ENCODE measurements at places on chromosomes 5 and 9.

DNA sequence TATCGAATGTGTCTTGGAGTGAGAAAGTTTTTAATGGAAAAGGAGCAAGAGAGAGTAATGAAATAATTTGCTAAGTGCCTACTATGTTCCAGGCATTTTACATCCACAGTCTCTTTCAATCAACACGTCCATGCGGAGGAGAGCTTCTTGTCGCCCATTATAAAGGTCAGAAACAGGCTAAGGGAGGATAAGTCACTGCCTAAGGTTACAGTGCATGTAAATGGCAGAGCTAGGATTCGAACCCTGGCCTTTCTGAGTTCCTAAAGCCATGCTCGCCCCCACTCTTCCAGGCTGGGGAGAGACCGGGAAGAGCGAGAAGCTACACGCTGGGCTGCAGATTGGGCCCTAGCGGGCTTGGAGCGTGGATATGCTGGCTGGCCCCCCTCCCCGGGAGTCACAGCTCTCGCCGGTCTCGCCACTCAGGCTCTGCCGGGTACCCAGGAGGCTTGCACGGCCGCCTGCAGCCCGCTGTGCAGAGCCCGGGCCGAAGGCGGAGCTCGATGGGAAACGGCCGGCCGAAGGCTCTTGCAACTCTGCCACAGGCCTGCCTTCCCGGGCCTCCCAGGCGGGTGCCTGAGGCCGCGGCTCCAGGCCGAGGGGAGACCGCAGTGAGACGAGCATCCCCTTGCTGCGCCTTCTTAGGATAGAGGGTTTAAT, 775 bp upstream of the LHX2 start:
- DNase-seq: no peak

DNA sequence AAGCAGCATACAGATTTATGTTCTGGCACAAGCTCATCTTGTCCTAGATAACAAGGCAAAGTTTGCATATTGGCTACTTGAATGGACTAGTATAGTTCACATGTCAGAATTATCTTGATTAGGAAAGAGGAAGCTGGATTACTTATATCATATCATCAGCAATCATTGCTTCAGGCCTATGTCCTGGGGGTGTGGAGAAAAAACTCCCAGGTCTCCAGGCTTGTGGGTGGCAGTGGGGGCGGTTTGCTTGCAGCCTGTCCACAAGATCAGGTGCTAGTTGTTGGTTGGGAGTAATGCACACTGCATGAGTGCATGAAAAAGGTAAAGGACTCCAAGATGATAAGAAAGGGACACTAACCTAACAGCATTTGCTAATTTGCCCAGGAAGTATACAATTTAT, 326.4 kb upstream of the PDE4D start:
- DNase-seq: no peak

- no peak for DNase-seq
Measured at GRCh38 chr9:34514816-34515215, 8.0 kb downstream of the ENHO start.

GRCh38 chr5:173884402-173885053, 3.6 kb upstream of the CPEB4 start:
- DNase-seq: no peak

- DNase-seq: no peak
Measured at GRCh38 chr5:52502460-52502999, 285.2 kb upstream of the ITGA1 start.

- DNase-seq: no peak
Measured at GRCh38 chr5:179313849-179314521, 31.3 kb downstream of the ADAMTS2 start.

DNA sequence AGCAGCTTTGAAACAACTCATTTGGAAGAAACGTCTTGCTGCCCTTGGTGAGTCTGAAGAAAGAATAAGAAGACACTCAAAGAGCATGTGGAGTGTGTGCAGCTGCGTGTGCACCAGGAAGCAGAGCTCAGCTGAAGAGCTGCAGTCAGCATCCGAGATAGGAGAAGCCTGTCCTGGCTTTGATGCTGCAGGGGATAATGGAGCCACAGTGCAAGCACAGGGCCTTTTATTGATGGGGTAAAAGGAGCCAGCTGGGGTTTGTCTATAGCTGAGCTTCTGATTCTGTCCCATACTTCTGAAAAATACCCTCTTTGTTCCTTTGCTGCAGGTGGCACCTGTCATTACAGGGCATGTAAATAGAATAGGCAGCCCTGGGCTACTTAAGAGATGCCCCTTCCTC, 375.7 kb upstream of the ZNF462 start:
- DNase-seq: no peak

DNA sequence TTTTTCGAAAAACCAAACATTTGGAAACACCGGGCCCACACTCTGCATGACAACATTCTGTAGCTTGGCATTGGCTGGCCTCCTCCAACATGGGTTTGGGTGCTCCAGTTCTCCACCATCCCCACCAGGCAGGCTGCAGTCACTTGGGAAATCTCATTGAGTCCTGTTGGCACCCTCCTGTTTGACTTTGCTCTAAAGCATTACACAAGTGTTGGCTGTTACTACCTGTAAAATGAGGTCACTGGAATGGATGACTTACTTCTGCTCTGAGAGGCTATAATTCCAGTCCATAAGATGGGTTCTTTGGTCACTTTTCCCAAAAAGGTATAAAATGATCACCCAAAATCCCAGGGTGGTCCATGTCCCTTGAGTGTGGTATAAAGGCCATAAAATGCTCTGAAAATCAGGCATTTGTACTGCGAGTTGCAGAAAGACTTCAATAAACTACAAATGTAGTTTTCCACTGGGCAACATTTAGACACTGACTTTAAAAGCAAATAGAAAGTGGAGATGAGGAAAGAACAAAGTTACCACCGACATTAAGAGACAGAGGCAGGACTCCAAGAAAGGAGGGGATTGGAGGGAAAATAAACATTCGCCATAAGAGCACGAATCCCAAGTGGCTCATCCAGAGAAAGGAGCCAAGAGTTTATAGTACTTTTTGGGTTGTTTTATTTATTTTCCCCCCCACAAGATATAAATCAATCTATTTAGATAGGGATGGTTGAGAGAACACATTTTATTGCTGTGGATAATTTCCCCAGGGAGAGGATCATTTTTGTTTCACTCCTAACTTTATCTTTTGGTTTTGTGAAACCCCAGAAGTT, 295.1 kb downstream of the TLE1 start:
- no peak for DNase-seq

GRCh38 chr5:126437721-126438120, 14.5 kb downstream of the GRAMD2B start:
- DNase-seq: no peak

DNA sequence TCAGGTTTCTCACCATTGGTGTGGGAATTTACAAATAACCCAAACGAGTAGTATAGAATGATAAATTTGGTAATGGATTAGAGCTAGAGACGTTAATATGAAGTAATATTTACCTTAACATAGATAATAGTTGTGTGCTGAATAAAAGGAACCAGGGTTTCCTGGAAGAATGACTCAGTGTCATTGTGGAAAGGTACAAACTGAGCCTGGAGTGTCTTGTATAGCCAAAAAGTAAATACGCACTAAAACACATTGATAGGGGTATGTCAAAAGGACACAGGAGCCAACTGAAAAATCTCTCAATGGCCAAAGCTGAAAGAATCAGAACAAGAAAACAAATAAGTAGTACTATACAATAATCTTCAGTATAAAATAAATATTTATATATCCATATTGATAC, 363.5 kb downstream of the SLCO4C1 start:
- no peak for DNase-seq

GRCh38 chr5:119678351-119679028, 49.1 kb downstream of the FAM170A start:
- no peak for DNase-seq

DNA sequence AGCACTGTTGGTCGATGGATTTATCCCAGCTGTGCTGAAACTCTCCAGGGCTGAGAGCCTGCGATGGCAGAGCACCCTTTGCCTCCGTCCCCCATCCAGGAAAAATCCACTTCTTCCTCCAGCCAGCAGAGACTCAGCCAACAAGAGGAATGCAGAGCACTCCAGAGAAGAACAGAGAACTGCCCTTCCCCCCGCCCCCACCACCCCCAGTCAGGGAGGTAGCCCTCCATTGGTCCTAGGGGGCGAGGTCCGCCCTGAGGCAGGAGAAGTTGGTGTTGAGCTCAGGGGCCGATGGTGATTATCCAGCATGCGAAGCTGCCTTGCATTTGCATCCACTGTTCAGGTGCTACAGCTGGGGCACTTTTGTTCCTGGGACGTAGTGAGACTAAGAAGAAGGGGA, 9.0 kb downstream of the TLX3 start:
- DNase-seq: no peak

DNA sequence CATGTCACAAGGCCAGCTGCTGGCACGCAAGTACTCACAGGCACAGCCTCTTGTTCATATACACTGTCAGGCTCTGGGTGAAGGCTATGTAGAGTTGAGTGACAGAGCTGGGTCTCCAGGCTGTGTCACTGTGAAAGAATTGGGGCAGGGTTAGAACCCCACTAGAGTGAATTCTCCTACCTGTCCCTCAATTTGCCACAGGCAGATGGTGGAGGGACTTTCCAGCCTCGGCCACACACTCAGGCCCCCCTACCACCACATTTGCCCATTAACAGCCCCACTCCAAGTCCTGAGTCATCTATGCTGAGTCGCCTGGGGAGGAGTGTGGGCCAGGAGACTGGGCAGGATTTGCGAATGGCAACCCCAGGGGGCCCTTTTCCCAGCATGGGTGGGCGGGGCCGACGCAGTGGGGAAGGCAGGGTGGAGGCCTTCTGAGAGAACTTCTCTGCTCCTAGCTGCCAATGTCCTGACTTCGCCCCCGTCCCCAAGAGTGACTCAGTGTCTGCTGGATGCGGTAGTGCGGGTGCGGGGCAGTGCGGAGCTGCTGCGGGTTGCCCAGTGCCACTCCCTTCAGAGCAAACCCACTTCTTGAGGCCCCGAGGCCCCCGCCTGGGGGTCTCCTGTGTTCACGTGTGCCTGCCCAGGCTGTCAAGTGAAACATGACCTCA, 50.3 kb upstream of the PSD2 start:
- DNase-seq: no peak

DNA sequence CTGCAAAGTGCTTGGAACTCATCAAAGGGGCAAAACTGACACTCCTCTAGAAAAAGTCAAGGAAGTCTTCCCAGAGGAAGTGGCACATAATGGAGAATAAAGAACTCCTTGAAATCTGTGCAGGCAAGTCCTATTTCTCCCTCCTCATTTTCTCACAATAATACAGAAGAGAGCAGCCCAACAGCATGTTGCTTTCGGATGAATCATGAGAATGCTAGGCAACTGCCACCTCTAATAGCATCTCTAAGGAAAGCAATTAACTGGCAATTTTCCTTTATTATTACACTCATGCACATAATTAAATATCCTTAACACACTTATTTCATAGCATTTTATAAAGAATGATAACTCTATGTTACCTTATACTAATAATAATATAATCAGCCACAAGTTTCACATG, 122.2 kb upstream of the PTGER4 start:
- no peak for DNase-seq

DNA sequence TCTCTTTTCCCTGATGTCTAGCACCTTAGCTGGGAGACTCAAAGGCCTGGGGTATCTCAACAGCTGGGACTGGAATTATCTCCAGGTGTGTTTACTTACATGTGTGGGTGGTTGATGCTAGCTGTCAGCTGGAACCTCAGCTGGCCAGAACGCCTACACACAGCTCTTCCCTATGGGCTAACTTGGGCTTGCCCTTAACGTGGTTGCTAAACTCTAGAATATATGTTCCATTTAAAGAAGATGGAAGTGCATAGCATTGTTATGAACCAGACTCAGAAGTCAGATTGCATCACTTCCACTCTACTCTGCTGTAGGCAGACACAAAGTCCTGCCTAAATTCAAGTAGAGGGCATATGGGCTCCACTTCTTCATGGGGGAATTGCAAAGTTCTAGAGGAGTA, 29.3 kb downstream of the SGCD start:
- no peak for DNase-seq
